ENCODE measurements at places on chromosomes 5 and 9.

- peak; percentile 86 for DNase-seq
Measured at GRCh38 chr9:35114840-35115628, 628 bp downstream of the ATOSB start.

DNA sequence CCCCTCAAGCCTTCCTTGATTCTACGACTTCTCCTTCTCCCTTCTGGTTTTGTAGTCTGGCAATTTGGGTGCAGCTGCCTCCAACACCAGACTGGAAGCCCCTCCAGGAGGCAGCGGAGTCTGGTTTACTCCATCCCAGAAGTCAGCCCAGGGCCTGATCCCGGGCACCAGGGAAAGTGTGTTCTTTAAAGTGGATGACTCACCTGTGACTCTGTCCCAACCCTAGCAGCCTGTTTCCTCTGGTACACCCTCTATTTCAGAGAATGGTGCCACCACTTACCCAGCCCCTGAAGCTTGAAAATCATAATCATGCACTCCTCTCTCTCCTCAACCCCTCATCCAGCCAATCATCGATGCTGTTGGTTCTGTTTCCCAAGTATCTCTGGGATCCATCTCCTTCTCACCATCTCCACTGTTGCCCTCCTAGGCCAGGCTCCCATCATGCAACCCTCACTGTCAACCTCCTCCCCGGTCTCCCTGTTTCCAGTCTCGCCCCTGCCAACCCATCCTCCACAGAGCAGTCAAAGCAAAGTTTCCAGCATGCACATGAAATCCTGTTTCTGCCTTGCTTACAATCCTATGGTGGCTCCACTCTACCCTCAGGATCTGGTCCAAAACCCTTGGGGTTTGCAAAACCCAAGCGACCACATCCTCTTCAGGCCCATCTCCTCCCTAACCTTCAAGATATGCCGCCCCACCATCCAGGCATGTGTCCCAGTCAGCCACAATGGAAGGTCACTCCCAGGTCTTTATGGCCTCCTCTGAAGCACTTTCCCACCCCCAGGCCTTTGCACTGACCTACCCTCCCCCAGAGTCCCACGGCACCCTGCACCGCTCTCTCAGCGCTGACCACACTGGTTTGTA lies 10.5 kb downstream of the LHX6 start:
- no peak for DNase-seq

DNA sequence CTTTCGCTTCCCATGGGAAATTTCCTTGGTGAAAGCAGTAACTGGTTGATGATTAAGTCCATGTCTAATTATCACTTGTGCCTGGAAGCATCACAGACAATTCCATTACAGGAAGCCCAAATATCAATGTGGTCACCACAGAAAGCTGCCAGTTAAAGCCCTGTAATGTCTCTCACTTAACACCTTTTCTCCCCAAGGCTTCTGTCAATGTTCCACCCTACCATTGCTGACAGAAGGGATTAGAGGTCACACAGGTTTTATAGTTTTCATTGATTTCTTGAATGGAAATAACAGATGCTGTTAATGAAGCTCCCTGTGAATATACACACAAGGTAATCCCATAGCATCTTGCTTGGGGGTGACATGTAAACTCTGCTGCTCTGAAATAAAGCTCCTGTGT lies 279.2 kb downstream of the COX7C start:
- no peak for DNase-seq

DNA sequence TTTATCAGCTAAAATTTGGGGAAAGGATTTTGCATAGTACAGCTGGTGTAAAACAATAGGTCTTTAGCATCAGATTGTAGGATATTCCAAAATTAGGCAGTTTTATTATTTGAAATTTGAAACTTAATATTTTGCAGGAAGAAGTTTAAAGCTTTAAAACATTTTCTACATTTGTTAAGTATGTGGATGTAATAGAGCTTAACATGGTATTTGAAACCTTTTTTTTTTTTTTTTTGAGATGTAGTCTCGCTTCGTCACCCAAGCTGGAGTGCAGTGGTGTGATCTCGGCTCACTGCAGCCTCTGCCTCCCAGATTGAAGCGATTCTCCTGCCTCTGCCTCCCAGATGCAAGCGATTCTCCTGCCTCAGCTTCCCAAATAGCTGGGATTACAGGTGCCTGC lies 2.9 kb downstream of the DENND4C start:
- DNase-seq = no peak

DNA sequence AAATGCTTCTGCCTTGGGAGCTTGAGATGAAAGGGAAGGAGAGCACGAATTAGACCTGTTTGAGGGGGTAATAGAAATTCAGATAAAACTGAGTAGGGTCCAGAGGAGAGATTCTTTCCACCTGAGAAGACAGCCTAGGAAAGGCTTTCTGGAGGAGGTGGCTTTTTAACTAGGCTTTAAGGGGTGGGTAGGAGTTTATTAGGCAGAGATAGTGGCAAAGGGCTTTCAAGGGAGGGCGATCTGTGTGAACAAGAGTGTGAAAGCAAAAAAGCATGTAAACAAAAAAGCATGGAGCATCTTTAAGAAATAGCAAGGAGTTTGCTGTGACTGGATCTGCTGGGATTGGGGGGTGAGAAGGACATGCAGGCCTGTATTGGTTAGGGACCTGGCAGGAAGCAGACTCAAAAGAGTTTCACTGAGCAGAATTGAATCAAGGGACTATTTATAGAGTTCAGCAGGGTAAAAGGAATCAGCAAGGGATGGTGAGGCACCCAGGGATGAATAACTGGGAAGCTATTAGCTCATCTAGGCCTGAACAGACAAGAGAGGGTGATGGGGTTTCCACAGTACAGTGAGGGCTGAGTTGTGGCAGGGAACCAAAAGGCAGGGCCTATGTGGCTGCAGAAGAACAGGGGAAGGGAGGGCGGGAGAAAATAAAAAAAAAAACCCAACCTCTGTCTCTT lies 18.8 kb downstream of the SLC1A1 start:
- no peak for DNase-seq

DNA sequence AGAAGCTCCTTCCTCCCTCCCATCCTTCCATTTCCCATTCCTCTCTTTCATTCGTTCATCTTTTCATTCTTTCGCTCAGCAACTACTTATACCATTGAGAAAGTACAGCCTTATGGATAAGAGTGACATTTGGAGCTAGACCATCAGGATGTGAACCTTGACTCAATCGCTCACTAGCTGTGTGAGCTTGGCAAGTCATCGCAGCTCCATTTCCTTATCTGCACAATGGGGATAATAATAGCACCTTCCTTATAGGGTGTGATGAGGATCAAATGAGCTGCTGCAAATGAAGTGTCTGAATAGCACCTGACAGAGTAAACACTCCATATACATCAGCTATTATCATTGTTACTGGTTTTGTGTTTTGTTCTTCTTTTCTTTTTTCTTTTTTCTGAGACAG lies 28.1 kb upstream of the SYNPO start:
- DNase-seq = no peak

- no peak for DNase-seq
Measured at GRCh38 chr5:80754900-80755299, 100.1 kb upstream of the DHFR start.

- DNase-seq = no peak
Measured at GRCh38 chr5:168613996-168614395, 34.8 kb upstream of the PANK3 start.

DNA sequence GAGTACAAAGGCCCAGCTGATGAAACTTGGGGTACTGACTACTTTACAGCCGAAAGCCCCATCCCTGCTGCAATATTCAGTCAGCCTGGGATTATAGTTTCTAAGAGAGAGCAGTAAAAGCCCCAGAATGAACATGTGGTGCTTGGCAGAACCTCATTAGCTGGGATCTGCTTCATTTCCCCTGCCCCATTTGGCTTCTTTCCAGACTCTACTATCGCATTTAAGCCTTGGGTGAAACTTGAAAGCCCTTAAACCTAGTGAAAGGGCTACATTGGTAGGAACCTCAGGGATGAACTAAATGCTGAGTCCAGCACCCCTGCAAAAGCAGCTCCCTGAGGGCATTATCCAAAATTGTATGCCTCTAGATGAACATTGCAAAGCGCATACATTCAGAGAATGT lies 631.1 kb downstream of the ACTL7B start:
- DNase-seq = no peak

DNA sequence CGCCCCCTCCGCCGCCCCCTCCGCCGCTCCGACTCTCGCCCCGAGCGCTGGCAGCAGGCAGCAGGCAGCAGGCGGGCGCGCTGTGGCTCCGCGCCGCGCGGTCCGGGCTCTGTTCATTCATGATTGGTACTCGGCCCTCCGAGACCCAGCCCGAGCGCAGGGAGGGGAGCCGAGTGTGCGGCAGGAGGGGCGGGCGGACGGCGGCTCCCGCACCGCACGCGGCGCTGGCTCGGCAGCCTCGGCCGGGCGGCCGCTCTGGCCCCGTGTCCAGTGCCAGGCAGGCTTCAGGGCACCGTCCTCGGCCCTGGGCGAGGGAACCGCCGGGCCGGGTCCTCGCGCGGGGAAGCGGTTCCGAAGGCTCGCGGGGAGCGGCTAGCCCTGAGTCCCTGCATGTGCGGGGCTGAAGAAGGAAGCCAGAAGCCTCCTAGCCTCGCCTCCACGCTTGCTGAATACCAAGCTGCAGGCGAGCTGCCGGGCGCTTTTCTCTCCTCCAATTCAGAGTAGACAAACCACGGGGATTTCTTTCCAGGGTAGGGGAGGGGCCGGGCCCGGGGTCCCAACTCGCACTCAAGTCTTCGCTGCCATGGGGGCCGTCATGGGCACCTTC lies at the start of gene KCNIP1:
TSS of gene KCNIP1 (plus strand) at position 31 of the 607 bp plus-strand sequence.
- DNase-seq = no peak

DNA sequence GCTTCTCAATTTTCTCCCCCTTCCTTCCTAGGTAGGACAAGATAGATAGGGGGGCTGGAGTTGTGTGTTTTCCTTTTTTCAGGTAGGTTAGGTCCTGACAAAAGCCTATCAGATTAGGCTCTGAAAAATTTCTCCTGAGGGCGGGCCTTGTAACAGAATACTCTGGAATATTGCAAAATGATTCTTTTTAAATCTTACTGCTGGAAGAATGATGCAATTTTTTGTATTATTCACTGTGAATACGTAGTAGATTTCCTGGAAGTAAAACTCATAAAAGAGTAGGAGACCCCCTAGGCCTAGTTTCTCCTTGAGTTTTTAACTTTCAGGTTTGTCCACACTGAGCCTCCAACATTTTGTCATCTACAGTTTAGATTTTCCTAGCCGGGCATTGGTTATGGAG lies 1701.8 kb downstream of the EFNA5 start:
- DNase-seq = no peak

DNA sequence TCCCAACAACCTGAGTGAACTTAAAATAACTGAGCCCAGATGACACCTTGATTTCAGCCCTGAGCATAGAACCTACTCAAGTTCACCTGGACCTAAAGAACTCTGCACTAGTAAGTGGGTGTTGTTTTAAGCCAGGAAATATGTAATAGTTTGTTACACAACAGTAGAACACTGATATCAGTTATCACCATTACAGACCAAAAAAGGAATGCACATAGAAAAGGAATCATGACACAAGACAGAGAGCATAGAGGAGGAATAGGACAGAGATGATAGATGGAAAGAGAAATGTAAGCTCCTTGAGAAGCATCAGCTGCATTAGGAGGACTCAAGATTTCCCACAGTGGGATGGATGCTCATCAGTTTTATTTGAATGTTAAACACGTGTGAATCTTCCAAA lies 1096.9 kb upstream of the SEMA6A start:
- DNase-seq = no peak

DNA sequence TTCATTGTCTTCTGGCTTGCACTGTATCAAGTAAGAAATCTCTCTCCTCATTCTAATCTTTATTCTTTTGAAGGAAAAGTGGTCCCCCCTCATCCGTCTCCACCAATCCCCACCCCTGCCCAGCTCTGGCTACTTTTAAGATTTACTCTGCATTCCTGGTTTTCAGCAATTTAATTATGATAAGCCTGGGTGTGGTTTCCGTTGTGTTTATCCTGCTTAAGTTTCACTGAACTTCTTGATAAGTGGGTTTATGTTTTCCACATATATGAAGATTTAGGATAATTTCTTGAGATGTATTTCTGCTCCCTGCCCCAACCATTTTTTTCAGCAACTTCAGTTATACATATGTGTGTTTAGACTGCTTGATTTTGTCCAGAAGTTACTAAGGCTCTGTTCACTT lies 46.5 kb downstream of the PTBP3 start:
- DNase-seq = no peak

- DNase-seq = no peak
Measured at GRCh38 chr5:151121665-151122064, 35.9 kb downstream of the ANXA6 start.

- no peak for DNase-seq
Measured at GRCh38 chr5:84374568-84374967, 10.1 kb downstream of the EDIL3 start.

DNA sequence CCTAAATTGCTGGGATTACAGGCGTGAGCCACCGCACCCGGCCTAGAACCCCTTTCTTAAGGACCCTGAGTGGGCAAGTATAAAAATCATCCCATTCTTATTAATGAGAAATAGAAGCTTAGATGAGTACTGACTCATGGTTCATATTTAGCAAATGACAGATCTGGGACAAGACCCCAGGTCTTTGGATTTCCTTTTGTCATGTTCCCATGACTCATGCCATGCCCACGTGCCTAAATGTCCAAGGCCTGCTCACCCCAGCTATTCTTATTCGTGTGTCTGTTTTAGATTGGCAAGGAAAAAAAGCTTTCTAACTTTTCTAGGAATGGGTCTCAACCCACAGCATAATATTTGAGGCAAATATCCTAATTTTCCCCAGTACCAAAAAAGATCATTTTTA lies 57.7 kb upstream of the RPS23 start:
- no peak for DNase-seq

DNA sequence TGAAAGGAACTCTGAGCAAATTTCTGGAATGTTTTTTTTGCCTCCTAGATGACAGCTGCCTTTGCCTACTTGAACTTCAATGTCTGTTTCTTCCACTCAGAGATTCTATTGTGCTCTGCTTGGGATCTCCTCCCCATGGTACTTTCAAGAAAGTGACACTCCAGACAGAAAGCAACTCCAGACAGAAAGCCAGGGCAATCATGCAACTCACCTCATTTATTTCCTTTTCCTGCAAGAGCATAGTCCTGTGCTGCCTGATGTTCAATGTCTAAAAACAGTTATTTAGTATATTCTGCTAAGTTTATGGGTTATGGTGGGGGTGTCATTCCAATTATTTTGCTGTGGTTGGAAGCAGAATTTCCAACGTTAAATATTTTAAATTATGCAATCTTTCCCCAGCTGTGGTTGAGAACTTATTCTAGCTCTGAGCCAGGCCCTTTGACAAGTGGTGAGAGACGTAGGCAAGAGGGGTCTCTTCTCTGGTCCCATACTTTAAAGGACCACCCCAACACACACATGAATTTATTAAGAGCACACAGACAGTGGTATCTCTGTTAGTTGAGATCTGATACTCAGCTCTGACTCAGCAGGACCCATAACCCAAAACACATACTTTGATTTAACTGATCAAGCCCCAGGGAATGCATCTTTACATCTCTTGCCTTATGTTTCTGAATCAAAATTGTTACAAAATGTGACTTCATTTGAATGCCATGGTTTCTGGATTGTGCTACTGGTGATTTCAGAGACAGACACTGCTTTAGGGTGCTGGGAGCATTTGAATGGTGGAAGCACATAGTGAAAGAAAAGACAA lies 39.5 kb upstream of the MAMDC2 start:
- no peak for DNase-seq
